Fibroblast of skin of right biceps (primary cell): ENCODE measurements at places on chromosomes 12 and 14.

DNA sequence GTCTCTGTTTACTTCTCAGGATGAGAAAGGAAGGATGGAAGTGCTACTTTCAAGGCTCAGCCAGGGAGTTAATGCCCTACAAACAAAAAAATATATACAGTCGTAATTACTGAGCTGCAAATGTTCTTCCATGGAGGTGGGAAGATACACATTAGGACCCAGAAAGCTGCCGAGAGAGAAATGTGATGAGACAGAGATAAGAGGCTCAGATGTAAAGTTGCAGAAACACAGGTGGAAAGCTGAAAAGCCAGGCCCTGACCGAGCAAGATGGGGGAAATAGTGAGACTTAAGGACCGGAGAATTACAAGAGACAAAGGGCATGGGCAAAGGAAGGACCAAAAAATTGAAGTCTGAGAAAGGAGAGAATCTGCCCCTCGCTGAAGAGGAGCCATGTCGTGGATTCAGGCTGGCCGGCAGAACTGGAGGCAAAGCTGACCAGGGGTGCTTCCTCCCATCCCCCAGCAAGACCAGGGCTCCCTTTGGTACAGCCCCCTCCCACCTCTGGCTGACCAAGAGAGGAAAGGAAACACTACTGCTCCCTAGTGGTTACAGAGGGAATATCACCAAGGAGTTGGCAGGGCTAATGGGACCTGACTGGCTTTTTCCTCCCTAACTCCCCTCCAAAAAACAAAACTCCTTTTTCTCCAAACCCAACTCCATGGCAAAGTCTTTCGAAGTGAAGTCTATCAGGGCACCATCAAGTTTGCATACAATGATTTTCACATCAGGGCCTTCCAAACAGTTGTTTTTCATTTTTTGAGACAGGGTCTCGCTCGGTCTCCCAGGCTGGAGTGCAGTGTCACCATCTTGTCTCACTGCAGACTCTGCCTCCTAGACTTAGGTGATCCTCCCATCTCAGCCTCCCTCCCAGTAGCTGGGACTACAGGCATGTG, 12.1 kb downstream of the ZFHX2 start:
- DNase-seq: peak; percentile 41

- peak; percentile 19 for DNase-seq
Measured at GRCh38 chr12:132886529-132887477, 602 bp downstream of the CHFR start.

- DNase-seq: peak; percentile 99
Measured at GRCh38 chr12:95412482-95413311, 61.3 kb upstream of the METAP2 start.

DNA sequence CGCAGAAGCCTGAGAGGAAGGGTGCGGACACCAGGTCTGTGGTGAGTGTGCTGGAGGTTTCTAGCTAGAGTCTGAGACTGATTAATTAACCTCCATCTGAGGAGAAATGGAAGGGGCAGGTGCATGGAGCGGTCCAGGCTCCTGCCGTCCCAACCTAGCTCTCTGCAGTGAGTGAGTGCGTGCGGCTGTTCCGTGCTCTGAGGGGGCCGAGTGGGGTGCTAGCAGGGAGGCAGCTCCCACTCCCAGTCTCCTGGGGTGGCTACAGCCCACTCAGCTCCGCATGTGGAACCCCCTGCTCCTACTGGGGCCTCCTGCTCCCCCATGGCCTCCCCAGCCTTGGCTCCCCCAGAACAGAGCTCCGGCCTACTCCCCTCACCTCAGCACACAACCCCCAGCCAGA, 2.9 kb downstream of the LRTM2 start:
- DNase-seq: no peak

DNA sequence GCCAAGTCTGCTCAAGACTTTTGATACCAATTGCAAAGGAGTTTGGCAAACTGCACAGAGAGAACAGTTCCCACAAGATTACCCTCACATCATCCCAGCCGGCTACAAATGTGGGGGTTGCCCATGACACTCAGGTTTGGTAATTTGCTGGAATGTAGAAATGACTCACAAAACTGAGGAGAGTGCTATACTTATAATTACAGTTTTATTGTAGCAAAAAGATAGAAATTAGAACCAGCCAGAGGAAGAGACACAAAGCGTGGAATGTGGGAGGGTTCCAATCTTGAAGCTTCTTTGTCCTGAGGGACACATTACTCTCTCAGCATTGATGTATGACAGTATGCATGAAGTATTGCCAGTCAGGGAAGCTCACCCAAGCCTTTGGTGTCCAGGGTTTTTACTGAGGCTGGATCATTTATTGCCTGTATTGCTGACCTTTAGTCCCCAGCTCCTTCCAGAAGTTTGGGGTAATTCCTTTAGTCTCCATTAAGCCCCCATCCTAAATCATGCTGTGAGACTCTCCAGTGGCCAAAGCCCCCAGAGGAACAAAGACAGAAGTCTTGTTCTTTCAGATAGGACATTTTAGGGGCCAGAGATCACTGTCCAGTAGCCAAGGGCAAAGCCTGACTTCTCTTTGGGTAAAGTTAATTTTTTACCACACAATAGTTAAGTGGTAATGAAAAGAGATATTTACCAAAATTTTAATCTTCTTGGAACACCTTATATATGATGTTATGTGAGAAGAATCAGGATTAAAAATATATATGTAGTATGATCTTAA, 9.9 kb downstream of the TBK1 start:
- peak; percentile 97 for DNase-seq

- no peak for DNase-seq
Measured at GRCh38 chr12:106300761-106301160, 1.8 kb upstream of the TCP11L2 start.

DNA sequence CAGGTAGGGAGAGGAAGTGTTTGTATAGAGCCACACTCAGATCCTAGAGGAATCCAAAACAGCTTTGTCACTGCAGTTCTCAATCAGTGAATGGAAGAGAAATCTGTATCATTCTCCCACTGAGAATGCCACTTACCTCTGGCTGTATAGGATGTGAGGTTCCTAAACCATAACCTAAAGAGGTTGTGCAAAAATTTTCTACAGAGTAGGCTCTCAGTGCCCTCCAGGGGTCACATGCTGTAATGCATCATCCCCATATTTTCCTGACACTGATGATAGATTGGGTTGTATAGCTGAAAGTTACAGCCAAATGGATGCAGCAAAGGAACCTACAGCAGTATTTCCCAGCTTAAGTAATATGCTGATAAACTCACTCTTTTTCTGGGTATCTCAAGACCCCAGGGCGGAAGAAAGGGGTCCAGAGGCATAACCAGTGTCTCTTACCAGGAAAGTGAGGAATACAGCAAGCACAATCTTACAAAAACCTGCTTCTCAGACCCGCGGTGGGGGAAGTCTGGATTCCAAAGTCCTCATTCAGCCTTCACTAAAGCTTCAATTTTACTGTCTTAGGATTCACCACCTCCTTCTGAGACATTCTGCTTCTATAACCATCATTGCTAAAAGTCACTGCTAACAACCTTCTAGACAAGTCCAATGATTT, 3.8 kb downstream of the BCDIN3D start:
- DNase-seq: peak; percentile 43

DNA sequence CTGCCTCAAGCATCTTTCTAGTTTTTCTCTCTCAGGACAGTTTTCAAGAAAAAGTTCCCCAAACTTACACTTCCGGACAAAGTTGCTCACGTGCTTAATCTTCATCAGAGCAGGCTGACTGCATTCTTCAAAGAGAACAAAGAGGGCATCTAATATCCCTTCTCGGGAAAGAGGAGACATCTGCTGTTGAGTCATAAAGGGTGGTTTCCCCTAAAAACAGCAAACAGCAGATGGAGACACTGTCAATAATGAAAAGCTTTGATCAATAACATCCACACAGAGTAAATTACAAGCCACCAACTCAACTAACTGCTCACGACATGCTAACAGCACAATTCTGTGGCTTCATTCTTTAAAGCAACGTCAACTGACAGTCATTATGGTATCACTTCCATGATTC, 8.1 kb downstream of the CIT start:
- peak; percentile 49 for DNase-seq

DNA sequence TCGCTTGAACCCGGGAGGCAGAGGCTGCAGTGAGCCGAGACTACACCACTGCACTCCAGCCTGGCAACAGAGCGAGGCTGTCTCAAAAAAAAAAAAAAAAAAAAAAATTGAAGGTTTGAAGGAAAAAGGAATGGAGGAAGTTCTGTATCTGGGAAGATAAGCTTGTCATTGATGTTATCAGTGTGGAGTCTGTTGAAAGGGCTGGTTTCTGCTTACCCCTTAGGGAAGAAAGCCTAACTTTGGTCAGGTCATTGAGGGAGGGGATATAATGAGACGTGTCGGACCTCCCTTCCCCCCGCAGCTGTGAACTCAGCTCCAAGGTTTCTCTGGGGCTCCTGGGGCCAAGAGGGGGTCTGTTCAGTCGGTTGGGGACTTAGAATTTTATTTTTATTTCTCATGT, 16.4 kb downstream of the DAO start:
- DNase-seq: no peak

- peak; percentile 21 for DNase-seq
Measured at GRCh38 chr12:121005346-121005815, 10.9 kb downstream of the C12orf43 start.

- DNase-seq: no peak
Measured at GRCh38 chr12:114682106-114682784, 1.7 kb downstream of the TBX3 start.

DNA sequence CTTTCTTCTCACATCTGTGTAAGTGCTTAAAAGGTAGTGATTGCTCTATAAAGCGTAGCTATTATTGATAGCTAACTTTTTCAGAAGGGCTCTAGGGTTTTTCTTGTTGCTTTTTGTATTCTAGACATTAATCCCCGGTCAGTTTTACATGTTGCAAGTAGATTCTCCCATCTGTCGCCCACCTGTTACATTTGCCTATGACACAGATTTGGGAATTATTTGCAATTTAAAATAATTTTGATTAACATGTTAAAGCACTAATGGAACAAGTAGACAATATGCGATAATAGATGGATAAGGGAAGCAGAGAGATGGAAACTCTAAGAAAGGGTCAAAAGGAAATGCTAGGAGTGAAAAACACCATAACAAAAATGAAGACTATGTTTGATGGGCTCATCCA, 44.5 kb downstream of the DIO3 start:
- no peak for DNase-seq

- DNase-seq: peak; percentile 47
Measured at GRCh38 chr12:71475280-71475679, 35.7 kb downstream of the LGR5 start.

GRCh38 chr12:108237272-108237671, 101.8 kb downstream of the CMKLR1 start:
- no peak for DNase-seq

GRCh38 chr12:55320201-55320600, 6.1 kb downstream of the OR6C1 start:
- no peak for DNase-seq

DNA sequence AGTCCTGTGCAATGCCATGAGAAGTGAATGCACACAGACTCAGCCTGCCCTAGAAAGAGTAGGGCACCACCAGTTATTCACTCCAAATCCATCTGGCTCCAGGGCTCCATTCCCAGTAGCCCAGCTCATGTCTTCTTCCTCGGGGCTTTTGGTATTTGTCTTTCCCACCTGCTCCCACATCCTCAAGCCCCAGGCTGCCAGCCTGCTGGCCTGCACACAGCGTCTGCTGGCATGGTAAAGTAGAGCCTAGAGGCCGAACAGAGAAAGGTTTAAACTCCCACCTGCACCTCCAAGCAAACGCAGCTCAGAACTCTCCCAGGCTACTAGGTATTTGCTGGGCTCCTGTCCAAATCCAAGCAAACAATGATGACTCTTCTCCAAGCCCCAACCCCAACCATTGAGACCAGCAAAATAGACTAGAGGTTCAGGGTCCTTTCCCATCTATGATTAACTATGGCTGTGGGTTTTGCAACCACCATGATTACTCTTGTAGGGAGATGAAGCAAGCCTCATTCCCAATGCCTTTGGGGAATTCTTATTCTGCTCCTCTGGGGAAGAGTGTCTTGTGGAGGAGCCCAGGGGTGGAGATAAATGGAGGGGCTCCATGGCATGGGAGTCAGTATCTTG, 5.2 kb upstream of the VDR start:
- DNase-seq: peak; percentile 46

DNA sequence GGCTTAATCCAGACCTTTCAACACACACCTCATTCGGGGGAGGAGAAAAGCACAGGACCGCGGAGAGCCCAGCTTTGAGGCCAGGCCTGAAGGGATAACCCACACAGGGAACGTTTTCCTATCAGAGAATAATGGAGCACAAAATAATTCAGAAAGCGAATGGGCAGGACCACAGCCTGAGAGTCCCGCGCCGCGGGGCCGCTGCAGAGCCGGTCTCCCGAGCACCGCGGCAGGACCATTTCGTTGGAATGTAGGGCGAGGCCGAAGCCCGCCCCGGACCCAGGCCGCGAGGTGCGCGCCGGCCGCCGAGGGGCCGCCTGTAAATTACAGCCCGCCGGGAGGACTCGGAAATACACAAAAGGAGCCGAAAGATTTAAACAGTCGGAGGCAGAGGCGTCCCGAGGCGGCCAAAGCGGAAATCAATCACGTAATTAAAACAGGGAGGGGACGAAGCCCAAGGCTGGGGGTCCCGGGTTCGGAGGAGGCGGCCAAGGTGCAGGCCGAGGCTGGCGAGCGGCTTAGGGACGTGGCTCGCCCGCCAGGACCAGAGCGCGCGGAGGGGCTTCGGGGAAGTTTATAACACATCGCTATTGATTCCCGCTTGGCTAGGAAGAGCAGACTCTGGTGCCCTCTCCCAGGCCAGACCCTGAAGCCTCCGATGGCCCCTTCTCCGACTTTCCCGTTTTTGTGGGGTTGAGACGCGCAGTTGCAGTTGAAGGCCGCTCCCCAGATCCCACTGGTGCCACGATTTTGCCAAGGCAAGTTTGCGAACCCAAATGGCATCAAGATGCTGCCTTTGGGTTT, 6.3 kb upstream of the HOXC4 start:
- peak; percentile 49 for DNase-seq

GRCh38 chr12:96846293-96846692, 60.8 kb upstream of the NEDD1 start:
- no peak for DNase-seq

DNA sequence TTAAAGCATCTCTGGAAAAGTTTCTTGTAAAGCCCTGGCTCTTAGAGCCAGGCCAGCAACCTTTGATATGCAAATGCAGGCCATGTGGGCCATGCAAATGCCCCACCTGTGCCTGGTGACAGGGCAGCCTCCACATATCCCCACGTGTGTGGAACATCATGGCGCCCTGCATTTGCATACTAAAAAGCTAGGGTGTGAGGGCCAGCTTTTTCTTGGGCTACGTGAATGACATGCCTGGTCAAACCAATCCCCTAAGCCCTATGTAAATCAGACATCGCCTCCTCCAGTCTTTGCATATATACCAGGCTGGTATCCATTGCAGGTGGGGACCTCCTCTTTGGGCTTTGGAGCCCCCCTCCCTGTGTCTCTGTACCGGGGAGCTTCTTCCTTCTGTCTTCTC, 6.4 kb downstream of the CSRP2 start:
- no peak for DNase-seq

- DNase-seq: no peak
Measured at GRCh38 chr14:21399311-21399870, 15.6 kb upstream of the SUPT16H start.

GRCh38 chr14:68585690-68586089, 207.2 kb downstream of the ZFP36L1 start:
- peak; percentile 94 for DNase-seq

DNA sequence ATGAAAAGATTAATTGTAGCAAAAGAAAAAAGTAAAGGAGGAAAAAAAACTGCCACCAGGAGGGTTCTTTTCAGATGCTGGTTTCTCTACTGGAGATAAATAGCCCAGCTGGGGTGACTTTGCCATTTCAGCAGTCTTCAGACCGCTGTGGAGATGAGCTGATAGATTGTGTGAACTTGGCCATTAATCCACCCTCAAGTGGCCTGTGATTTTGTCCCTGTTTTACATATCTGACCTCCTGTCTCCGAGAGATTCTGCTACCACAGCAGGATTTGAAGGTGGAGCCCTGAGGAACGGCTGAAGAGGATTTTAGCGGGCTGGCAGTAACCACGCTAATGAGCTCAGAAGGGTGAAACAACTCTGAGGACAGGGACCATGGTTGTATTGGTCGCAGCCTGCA, 72.7 kb downstream of the WSCD2 start:
- DNase-seq: no peak
